Stimulated activated naive B cell treated with anti-CD40 and anti-IgM and Interleukin-4, amounts not matched to agents 10 μg/mL and 1 μg/mL and 100 μg/mL, for 72 hours (primary cell): ENCODE measurements at places on chromosomes 7 and 10.

DNA sequence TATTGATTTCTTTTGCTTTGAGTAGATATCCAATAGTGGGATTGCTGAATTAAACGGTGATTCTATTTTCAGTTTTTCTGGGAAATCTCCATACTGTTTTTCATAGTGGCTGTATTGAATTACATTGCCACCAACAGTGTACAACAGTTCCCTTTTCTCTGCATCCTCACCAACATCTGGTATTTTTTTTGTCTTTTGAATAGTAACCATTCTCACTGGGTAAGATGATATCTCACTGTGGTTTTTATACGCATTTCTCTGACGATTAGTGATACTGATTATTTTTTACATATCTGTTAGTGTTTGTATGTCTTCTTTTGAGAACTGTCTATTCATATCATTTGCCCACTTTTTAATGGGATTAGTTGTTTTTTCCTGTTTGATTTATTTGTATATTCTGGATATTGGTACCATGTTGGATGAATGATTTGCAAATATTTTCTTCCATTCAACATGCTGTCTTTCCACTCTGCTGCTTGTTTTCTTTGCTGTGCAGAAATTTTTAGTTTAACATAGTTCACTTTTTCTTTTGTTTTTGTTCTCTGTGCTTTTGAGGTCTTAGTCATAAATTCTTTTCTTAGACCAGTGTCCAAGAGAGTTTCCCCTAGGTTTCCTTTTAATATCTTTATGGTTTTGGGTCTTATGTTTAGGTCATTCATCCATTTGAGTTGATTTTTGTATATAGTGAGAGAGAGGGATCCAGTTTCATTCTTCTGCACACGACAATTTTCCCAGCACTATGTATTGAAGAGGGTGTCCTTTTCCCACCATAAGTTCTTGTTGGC is 584.7 kb downstream of the PHTF2 start:
- H3K27me3 ChIP-seq: no peaks in the 10 kb centered on the region
- no peaks in the 10 kb centered on the region for H3K36me3 ChIP-seq
- no peaks in the 10 kb centered on the region for H3K4me1 ChIP-seq
- no peak overlapping the region for H3K4me3 ChIP-seq

- no peaks in the 10 kb centered on the region for H3K36me3 ChIP-seq
- H3K4me3 ChIP-seq: no peak overlapping the region
- no peak overlapping the region for H3K27ac ChIP-seq
- no peak for DNase-seq
These were observed 167.9 kb downstream of the DIP2C start for GRCh38 chr10:521261-522250.

- H3K27me3 ChIP-seq: peaks cover 8% of the 10 kb centered on the region
- H3K4me3 ChIP-seq: no peak overlapping the region
- no peaks in the 10 kb centered on the region for H3K36me3 ChIP-seq
These were observed 35.6 kb upstream of the LAMB4 start for GRCh38 chr7:108165723-108166122.

DNA sequence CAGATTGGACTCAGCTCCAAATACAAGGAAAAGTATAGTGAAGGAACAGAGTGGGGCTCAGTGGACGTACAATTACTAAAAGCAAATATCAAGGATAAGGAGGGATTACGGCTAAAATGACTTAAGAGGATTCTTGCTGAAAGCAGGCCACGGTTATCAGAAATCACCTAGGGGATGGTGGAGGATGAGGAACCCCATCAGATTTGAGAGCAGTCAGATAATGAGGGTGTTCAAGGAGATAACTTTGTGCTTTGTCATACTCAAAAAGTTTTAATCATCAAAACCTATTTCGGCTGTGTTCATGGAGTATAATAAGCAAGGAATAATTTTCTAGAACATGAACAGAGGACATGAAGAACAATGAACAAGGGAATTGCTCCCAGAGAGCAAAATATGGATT is 275.8 kb downstream of the SEMA3D start:
- no peaks in the 10 kb centered on the region for H3K27me3 ChIP-seq
- H3K36me3 ChIP-seq: no peaks in the 10 kb centered on the region
- no peak overlapping the region for H3K27ac ChIP-seq
- no peak overlapping the region for H3K4me3 ChIP-seq

DNA sequence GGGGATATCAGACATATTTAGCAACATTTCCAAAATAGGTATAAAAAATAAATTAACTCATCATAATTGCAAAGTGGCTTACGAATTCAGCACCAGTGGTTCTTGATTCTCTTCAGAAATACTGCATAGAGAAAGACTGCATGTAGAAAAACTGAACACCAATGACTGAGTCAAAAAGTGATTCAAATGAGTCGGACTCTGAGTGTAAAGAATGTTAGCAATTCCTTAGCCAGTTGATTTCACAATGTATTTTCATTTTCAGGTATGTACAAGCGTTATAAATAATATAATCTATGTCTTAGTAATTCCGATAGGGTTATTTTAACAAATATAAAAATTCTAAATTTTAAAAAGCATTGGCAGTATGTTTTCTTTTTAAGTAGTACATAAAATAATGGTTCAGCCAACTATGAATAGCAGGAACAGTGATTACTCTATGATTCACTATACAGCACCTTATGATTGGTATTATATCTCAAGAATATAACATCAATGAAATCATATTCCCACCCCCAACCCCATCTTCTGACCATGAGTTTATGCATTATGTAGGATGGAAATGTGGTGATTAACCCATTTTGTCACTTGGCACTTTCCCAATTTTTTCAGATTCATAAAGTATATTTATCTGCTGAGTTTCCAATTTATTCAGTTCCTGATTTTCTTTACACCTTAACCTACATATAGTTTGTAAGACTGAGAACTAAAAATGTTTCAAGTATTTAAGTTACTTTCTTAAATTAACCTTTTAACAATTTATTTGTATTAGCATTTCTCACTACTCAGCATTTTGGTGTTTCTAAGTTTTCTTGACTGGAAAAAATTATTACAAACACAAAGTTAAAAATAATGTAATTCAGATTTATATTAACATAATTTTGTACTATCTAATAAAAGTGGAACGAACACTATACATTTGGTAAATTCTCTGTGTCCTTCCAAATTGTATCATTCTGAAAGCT is 33.9 kb downstream of the DNAJC1 start:
- no peak for DNase-seq
- H3K4me1 ChIP-seq: peaks cover 7% of the 10 kb centered on the region
- H3K27ac ChIP-seq: no peak overlapping the region
- no peaks in the 10 kb centered on the region for H3K27me3 ChIP-seq
- peaks cover 5% of the 10 kb centered on the region for H3K36me3 ChIP-seq

GRCh38 chr10:48700493-48700892 is 15.8 kb downstream of the WDFY4 start:
- no peaks in the 10 kb centered on the region for H3K27me3 ChIP-seq
- peaks cover 100% of the 10 kb centered on the region for H3K4me1 ChIP-seq
- DNase-seq: no peak

DNA sequence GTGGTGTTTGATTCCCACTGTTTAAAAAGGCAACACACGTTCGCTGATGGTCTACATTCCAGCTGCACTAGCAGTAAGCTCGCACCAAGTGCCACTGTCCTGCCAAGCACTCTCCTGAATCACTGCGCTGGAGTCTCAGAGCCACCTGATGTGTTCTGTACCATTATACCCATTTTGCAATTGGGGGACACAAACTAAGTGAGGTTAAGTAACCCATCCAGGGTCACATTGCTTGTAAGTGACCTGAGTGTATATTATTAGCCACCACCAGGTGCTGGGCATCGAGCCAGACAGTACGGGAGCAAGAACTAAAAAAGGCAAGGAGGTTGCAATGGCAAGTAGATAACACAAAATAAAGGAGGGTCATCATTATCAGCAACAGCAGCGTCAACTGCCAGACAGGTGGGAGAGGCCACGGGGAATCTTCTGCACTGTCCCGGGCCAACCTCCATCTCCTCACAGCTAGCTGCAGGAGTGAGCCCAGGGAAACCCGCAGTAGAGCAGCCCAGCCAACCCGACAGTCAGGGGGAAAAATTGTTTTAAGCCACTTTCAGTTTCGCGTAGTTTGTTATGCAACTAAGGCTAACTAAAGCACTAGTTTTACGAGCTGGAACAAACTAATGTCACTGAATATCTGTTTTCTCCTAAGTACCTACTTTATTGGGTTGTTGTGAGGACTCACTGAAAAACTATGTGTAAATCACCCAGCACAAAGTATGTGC is 712 bp upstream of the CPVL start:
- no peak overlapping the region for H3K27ac ChIP-seq
- no peak for DNase-seq
- H3K4me1 ChIP-seq: peaks cover 11% of the 10 kb centered on the region
- H3K4me3 ChIP-seq: no peak overlapping the region
